Tibial artery (tissue), 4 donors: ENCODE measurements at places on chromosomes 16 and 17.
A peak's percentile ranks its signal among the peaks of the same experiment; 100 is the strongest.

DNA sequence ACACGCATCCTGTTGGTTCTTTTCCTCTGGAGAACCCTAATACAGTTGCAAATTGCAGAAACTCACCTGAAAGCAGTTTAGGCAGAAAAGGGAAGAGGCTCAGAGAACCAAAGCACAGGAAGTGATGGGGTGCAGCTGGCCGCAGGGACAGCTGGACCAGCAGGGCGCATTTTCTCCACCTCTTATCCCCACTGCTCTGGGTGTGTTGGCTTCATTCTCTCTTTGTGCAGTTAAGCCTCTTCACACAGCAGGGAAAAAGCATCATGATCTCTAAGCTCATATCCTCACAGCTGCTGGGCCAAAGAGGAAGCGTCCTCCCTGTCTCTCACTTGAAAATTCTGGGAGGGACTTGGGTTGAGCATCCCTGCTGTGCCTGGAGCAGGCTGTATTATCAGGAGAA is 20.0 kb upstream of the LRRC75A start:
- peak; percentile 2 for DNase-seq

DNA sequence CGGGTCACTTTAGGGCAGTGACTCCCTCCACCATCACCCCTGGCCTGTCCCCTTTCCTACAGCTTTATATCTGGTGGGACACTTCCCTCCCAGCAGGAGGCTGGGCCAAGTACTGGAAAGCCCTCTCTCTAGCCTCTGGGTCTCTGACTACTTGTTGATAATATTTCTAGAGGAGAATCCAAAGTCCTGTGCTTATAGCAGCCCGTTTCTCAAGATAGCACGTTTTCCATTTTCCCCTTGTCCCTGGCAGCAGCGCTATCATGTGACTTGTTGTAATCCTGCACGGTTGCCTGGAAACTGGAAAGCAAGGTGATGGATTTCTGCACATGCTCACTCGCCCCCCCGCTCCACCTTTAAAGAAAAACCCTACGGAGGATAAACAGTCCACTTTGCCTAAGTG is 3.3 kb upstream of the AXIN2 start:
- peak; percentile 36 for DNase-seq

DNA sequence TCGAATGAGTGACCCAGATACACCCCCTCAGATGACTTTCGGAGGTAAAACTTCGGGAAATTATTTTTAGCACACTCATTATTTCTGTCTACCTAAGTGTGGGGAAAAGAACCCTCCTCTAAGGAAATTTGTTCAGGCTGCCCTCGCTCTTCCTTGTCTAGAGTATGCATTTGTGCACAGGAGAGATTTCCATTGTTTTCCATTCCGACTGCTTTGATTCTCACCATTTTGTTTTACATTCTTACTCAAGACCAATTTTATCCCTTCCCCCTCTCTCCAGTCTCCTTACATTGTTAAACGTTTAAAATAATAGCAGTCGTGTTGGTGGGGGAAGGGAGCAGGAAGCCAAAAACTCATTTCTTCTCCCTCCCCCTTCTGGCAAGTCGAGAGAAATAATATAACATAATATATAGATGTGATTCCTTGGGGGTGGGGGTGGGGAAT is 1.5 kb upstream of the CHD3 start:
- no peak for DNase-seq

- no peak for DNase-seq
Observed at GRCh38 chr17:50918933-50919296, 52.8 kb upstream of the TOB1 start.

GRCh38 chr17:205817-206216 is 24.4 kb upstream of the DOC2B start:
- no peak for DNase-seq

DNA sequence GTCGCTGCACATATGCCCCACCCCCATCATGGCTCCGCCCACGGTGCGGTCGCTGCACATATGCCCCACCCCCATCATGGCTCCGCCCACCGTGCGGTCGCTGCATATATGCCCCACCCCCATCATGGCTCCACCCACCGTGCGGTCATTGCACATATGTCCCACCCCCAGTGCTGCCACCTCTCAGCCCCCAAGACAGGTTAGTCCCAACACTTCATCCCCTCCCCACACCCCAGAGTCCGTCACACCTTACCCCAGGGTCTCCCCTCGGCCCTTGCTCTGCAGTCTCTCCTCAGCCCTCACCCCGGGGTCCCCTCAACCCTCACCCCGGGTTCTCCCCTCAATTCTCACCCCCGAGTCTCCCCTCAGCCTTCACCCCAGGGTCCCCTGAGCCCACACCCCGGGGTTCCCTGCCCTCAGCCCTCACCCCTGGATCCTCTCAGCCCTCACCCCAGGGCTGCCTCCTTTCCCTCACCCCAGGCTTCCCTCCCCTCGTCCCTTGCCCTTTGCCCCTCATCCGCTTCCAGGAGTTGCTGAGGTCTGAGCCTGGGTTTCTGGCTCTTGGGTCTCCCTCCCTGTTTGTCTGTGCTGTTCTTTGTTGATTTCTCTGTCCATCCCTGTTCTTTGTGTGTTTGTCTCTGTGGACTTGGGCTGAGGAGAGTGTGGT is 25.6 kb downstream of the TPSG1 start:
- DNase-seq: no peak

GRCh38 chr16:78275420-78275819 is 176.0 kb downstream of the WWOX start:
- DNase-seq: no peak

- DNase-seq: no peak
Observed at GRCh38 chr17:31692027-31692426, 167.0 kb downstream of the COPRS start.

GRCh38 chr16:56910112-56910511 is 21.8 kb upstream of the HERPUD1 start:
- DNase-seq: no peak

DNA sequence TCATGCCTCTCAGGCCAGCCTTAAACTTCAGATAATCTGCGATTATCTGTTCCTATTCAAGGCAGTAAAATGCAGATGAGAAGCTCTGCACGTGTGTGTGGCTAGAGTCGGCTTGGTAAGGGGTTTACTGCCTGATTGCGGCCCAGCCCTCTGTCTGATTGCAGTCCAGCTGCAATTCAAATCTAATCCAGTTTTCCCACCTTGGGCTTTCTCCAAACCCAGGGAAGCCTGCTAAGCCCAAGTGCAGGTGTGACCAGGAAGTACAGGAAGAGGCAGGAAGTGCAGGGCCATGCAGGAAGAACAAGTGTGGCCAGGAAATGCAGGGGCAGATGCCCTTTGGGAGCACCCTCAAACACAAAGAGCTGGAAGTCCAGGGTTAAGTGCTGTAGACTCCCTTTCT is 314.9 kb downstream of the CEP112 start:
- no peak for DNase-seq

DNA sequence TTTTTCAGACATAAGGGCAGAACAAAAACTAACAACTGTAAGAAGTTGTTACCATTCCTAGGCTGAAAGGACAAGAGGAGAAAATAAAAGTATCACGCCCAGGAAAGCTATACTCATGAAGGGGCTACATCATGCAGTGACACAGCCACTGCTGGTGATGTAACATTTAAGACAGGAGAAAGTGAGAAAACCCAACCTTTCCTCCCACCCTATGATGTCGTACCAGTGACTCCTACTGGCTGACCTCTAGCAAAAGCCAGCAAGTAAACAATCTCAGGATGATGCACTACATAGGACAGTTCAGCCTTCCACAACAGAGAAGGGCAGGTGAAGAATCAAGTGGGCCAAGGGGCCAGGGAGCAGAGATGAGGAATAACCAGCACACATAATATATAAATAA is 14.0 kb upstream of the OR1E2 start:
- DNase-seq: no peak

DNA sequence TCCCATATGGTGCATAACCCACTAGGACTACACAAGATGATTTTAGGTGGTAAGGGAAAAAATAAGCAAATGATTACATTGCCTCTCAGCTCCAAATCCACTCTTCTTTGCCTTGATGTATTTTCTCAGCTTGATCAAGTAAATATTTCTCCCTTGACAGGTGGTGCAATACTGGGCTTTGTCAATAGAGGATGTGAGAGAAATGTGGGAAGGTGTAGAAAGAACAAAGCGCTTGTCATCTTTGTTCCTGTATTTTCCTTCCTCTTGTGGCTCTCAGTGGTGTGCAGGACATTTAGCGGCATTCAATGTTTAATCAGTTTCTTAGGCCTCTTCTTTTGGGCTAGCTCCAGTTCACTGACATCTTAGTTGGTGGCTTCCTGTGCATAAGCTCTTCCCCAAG is 1165.8 kb upstream of the GOT2 start:
- no peak for DNase-seq

DNA sequence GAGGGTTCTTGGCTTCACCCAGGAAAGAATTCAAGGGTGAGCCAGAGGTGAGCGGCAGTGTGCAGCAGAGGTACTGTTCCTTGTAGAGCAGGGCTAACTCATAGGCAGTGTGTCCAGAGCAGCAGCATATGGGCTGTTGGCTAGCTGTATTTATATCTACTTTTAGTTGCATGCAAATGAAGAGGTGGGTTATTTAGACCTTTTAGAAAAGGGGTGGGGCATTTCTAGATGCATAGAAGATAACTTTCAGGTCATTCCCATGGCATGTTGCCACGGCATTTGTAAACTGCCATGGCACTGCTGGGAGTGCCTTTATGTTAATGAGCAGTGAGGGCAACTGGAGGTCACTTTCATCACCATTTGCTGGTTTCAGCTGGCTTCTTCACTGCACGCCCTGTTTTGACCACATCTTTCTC is 141.0 kb downstream of the STX8 start:
- DNase-seq: no peak

DNA sequence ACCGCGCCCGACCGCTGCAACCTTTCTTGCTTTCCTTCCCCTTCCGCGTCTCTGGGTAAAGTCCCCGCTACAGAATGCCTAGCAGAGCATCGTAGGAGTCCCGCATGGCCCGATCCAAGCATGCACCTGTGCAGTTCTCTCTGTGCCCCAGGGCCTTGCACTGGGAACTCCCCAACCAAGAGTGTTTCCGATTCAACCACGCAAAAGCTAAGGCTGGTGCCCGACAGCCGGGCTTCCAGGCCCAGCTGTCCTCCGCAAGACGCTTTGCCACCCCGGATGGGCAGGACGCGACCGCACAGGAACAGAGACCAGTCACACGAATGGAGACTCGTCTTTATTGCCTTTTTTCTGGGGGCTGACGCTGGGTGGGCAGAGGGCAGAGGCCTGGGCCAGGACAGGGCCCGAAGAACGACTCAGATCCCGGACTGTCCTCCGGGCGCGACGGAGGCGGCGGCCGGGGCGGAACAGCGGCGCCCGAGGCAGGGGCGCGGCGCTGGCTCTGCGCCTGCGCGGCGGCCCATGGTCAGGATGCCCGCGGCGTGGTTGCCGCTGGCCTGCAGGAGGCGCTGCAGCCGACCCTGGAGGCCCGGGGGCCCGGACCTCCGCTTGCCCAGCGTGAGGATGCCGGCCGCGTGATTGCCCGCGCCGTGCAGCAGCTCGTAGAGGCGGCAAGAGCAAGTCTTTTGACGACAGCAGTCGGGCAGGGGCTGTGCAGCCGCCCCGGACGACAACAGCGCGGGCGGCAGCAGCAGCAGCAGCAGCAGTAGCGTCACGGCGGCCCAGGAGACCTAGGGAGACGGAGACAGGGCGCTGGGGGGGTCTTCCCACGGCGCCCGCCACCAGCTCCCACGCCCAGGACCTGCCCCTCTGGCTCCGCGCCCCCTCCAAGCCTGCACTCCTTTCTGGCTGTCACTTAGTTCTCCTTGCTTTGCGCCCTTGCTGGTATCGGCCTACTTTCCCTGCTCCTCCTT is 1.2 kb downstream of the HCRT start:
- peak; percentile 86 for DNase-seq

DNA sequence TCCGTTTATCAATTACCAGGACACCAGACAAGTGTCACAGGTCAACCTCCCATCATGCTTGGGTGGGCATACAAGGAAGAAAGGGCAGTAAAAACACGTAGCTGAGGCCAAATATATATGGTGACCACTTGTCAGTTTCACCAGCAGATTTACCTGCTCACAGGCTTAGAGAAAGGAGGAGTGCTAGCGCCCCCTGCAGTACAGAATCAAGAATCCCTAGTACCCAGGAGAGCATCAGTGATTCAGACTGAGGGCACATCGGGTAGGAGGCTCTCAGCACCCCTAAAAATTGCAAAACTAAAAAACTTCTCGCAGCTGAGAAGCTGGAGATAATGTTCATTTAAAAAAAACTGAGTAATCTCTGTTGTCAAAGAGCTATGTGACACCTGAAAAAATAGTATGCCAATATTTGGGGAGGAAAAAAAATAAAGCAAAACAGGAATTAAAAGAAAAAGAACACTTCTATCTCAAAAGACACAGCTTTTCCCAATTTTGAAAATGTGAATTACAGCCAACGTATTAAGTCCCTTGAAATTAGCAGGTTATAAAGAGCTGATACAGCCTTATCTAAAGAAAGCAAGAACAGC is 21.2 kb upstream of the MON1B start:
- no peak for DNase-seq

- DNase-seq: peak; percentile 65
Observed at GRCh38 chr17:41624208-41625101, at the start of gene KRT17. KRT17 (minus strand) TSS chr17:41624575; CDS start chr17:41624509, 66 bp downstream.

DNA sequence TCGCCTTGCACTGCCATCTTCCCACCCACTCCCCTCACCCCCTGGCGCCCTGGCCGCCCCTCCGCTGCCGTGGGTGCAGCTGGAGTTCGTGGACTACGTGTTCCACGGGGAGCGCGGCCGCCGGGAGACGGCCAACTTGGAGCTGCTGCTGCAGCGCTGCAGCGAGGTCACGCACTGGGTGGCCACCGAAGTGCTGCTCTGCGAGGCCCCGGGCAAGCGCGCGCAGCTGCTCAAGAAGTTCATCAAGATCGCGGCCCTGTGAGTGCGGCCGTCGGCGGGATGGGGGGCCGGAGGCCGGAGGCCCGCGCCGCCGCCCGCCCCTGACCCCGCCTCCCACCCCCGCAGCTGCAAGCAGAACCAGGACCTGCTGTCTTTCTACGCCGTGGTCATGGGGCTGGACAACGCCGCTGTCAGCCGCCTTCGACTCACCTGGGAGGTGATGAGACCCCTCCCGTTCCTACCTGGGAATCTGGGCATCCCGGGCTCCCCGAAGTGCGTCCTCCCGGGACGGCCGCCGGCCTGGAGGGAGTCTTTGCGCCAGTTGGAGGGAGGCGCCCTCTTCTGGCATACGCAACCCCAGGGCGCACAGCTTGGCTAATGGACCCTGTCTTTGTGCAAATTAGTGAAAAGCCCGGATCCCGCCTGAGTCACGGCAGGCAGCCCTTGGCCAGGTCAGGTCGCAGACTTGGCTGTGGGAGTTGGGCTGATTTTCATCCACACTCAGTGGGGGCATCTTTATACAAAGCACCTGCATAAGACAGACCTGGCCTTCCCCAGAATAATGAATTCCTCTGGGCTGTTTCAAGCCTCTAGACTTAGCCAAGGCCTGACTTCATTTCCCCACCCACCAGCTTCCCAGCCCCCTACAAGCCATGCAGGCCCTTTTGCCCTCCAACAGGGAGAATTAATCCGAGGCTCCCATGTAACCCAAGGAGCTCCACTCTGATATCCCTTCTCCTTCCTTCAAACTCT is 14.3 kb downstream of the RAPGEFL1 start:
- DNase-seq: peak; percentile 88

DNA sequence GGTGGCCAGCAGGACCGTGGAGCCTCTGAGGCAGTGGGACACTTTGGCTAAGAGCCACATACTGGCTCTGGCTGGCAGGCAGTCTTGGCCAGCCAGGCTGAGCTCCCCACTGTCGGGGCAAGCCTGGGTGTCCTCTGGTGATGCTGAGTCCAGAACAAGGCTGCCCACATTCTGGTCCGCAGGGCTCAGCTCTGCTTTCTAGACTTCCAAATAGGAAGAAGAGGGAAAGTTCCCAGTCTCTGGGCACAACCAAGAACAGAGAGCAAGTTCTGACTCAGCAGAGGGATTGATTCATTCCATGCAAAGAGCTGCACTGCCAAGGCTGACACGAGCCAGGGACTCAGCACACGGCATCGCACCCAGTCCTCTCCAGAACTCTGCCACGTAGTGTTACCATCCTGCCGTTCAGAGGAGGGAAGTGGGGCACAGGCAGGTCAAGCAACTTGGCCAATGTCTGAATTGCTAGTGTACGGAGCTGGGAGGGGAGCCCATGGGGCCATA is 58.9 kb downstream of the NOS2 start:
- no peak for DNase-seq
